Natural killer cell treated with Interleukin-12 subunit alpha and Interleukin-12 subunit beta and Interleukin-15 and Interleukin-18, amount 100 ng/mL, for 72 hours (primary cell): ENCODE measurements at places on chromosomes 1 and 21. TPM values are rescaled to one million over a fixed set of nuclear protein-coding genes. Genes with fewer than 3 reads are reported as not detected.

DNA sequence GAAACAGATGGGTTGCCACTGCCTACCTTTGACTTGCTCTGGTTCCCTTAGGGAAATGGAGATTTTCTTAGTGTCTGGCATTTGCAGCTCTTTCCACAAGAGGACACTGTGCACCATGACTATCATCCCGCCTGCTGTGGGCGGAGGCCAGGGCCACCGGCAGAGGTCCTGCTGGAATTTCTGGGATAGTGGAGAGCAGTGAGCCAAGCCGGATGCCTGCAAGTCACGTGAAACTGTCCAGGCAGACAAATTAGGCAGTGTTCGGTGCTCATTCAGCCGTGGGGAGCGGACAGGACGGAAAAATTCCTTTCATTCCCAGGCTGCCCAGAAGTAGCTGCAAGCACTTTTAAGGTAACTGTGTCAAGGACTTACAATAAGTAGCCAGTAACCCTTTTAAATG, 43.4 kb downstream of the IGSF5 start:
- no peak for DNase-seq

DNA sequence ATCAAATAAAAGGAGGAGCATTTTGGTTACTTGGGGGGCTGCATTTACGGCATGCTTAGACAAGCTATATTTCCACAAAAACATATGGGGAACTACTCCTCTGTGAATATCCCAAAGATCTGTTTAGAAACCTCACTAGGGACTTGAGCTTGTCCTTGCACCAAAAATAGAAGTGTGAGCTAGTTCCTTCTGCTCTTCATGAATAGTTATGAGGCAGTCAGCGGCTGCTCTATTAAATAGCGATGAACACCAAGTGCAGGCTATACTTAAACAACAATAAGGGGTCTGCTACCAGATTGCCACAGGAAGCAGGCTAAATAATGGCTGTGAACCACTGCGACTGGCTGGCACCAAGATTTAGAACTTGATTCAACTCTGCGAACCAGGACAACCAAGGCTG, 190.1 kb downstream of the PCP4 start:
- no peak for DNase-seq

- DNase-seq, result no peak
Observed at GRCh38 chr1:77732090-77732489, 27.6 kb downstream of the USP33 start.

Gene AMY1A
- not detected for total RNA-seq

GRCh38 chr1:40638097-40639036, 27.1 kb downstream of the RIMS3 start:
- DNase-seq, result peak; percentile 10

GRCh38 chr1:19885821-19886220, 3.6 kb downstream of the OTUD3 start:
- DNase-seq, result no peak
